ENCODE measurements at places on chromosomes 7 and 10.

GRCh38 chr7:144659211-144659610 lies 176.6 kb downstream of the TPK1 start:
- no peak for DNase-seq

DNA sequence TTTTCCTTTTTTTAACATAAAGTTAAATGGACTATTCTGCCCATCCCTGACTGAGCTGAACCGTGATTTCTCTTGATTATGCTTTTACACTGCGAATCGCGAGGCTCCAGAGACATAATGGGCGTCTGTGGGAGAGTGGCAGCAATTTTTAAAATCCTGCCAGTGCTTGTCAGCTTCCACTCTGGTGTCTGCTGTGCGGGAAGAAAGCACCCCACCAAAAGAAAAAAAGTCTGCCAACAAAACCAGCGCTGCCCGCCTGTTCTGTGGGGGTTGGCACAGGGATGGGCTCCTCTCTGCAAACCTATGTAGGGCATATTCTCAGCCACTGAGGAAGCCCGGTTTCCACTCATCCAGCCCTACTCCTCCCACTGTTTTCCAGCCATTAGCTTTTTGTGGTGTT lies 592.3 kb upstream of the GALNT17 start:
- DNase-seq, result no peak

GRCh38 chr7:74453322-74454011 lies at the start of gene GTF2IRD1:
Gene GTF2IRD1, plus strand, starts transcription at chr7:74453906. Its CDS starts 54,175 bp downstream, at chr7:74508081.
- peak; percentile 64 for DNase-seq

DNA sequence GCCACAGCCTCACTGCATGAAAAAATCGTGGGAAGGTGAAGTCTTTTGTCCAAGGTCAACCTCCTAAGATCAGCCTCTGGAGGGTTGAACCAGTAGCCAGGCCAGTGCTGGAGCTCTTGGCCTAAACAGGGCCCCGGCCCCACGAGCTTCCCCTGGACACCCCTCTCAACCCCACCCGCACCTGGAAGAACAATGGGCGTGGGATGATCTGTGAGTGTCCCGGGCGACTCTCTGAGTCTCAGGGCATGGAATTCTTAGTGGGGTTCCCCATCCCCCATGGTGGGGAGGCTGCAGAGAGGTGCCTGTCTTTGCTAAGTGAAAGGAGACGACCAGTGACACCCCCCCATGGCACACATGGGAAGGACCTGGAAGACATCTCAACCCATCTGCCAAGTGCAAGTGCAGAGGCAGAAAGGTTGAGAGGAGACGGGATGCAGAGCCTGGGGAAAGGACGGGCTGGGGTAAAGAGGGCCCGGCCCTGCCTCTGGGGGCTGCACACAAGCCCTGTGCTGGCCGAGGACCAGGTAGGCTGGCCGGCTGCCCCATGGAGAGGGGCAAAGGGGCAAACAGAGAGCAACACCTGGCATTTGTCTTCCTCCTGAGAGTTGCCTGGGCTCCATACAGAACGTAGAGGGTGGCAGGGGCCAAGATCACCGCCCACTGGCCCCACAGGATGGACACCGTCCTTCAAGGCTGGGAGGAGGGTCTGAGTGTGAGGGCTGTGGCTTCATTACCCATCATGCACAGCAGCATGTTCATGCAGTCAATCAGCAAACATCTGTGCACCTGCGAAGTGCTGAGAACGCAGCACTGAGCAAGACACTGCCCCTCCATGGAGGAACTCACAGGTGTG lies 163.0 kb upstream of the PPP2R2D start:
- no peak for DNase-seq

GRCh38 chr7:98210513-98211220 lies 572 bp upstream of the BHLHA15 start:
- DNase-seq, result no peak

- peak; percentile 45 for DNase-seq
Measured at GRCh38 chr7:117715784-117716445, 157.3 kb downstream of the CTTNBP2 start.

GRCh38 chr10:34651416-34652195 lies 163.5 kb downstream of the PARD3 start:
- no peak for DNase-seq

GRCh38 chr7:100629117-100629716 lies 12.1 kb downstream of the TFR2 start:
- no peak for DNase-seq

- DNase-seq, result no peak
Measured at GRCh38 chr10:29465384-29465783, 169.4 kb downstream of the SVIL start.

DNA sequence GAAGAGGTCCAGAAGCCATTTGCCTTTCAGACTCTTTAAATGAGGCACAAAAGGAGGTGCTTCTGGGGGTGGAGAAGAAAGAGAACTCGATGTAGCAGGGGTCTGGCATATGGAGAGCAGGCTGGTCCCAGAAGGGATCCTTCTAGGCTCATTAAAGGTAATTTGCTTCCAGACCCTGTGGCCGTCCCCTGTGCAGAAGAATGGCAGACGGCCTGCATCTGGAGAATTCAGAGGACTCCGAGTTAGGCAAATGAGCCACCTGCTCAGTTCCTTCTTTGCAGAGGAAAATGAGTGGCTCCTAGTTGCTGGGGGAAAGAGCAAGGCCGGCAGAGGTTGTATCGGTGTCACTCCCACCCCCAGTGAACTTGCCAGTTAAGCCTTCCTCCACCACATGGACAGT lies 73.8 kb upstream of the FAM180A start:
- no peak for DNase-seq

- no peak for DNase-seq
Measured at GRCh38 chr7:100719523-100720278, 567 bp upstream of the EPO start.

DNA sequence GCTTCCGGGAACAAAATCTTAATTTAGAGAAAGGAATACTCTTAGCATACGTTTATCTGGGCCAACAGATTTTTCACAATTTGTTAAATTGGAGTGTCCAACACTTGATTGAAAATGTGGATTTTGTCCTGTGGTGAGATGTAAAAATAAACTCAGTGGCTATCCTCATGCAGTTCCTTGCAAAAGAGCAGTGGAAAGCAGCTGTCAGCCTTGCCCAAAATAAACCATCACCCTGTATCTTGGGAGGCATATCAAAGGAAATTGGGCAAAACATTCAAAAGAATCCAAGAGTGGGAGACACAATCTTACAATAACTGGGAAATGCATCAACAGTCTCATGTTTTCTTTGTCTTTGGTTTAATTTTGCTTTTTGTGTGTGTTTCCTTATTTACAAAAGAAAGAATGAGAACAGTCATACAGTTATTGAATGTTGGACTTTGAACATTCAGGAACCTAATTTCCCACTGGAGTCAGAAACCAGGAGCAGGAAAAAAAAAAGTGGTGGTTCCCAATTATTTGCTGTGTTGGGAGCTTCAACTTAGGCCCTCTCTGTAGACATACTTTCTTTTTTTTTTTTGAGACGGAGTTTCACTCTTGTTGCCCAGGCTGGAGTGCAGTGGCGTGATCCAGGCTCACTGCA lies 44.4 kb upstream of the DGKI start:
- DNase-seq, result no peak

DNA sequence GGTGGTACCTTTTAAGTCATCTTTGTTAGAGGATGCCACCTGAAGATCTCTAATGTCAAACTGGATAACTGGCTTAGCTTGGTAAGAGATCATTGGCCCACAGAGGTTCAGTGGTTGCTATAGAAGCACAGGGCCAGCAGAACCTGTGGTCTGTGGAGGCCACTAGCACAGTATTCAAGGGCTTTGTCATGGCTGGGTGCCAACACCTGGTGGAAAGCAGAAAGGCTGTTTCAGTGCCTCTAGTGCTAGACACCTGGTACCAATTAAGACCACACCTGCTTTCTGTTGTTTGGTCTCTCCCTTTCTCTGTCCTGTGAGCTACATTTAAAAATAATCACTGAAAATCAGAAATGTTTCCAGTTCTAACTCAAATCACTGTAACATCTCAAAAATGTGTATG lies 10.0 kb upstream of the PCGF5 start:
- no peak for DNase-seq

DNA sequence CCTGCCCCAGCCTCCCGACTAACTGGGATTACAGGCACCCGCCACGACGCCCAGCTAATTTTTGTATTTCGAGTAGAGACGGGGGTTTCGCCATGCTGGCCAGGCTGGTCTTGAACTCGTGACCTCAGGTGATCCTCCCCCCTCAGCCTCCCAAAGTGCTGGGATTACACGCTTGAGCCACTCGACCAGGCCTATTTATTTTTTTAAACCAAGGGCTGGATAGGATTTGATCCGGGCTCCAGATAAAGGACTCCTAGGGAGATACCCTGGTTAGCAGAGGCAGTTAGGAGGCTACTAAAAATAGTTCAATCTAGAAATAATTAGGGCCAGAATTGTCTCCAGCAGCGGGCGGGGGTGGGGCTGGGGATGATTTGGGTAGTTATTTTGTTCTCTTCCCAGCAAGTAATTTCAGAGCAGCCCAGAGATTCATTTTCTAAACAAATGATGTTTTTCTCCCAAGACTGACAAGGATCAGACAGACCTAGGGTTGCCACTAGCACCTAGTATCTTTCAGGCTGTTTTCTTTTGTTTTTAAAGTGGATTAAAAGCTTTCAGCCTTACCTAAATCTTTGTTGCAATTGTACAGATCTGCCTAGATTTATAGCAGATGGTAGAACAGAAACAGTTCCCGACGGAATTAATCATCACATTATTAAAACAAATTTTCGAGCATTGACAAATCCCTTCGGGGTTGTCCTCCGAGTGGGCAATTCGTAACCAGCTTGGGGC lies 859 bp upstream of the SMC3 start:
- no peak for DNase-seq

Data from right lung (tissue), 10 donors.